ENCODE measurements at places on chromosomes 1 and 21.
A peak's percentile ranks its signal among the peaks of the same experiment; 100 is the strongest.

DNA sequence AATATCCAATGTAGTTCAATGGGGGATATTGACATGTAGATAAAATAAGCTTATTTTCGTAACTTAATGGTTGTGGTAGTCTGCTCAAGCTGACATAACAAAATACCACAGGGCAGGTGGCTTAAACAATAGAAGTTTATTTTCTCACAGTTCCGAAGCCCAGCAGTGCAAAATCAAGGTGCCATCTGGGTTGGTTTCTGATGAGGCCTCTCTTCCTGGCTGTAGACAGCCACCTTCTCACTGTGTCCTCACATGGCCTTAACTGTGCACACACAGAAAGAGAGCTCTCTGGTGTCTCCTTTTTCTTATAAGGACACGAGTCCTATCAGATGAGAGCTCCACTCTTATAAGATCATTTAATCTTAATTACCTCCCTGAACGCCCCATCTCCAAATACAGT lies 64.8 kb upstream of the IPO9 start:
- peaks cover 11% of the 10 kb centered on the region for H3K4me1 ChIP-seq
- no peaks in the 10 kb centered on the region for H3K27me3 ChIP-seq
- H3K4me3 ChIP-seq: no peak overlapping the region
- no peaks in the 10 kb centered on the region for H3K36me3 ChIP-seq
- H3K27ac ChIP-seq: no peak overlapping the region
- no peak for DNase-seq

- H3K4me3 ChIP-seq: no peak overlapping the region
- no peaks in the 10 kb centered on the region for H3K4me1 ChIP-seq
- H3K36me3 ChIP-seq: no peaks in the 10 kb centered on the region
- no peak for DNase-seq
- H3K27me3 ChIP-seq: no peaks in the 10 kb centered on the region
Measured at GRCh38 chr1:216248628-216249027, 174.6 kb downstream of the USH2A start.

GRCh38 chr1:53686091-53686964 lies 52.6 kb downstream of the GLIS1 start:
- H3K36me3 ChIP-seq: peaks cover 6% of the 10 kb centered on the region
- H3K4me1 ChIP-seq: peaks cover 73% of the 10 kb centered on the region
- H3K4me3 ChIP-seq: no peak overlapping the region
- peak overlapping the region; percentile 90 for H3K27ac ChIP-seq

DNA sequence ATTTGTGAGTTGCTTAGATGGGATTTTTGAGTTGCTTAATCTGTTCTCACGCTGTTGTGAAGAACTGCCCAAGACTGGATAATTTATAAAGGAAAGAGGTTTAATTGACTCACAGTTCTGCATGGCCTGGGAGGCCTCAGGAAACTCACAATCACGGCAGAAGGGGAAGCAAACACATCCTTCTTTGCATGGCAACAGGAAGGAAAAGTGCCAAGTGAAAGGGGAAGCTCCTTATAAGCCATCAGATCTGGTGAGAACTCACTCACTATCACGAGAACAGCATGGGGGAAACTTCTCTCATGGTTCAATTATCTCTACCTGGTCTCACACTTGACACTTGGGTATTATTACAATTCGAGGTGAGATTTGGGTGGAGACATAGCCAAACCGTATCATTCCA lies 10.3 kb downstream of the CLIC6 start:
- no peak overlapping the region for H3K27ac ChIP-seq
- DNase-seq: no peak
- no peak overlapping the region for H3K4me3 ChIP-seq
- no peaks in the 10 kb centered on the region for H3K4me1 ChIP-seq
- peaks cover 18% of the 10 kb centered on the region for H3K27me3 ChIP-seq

DNA sequence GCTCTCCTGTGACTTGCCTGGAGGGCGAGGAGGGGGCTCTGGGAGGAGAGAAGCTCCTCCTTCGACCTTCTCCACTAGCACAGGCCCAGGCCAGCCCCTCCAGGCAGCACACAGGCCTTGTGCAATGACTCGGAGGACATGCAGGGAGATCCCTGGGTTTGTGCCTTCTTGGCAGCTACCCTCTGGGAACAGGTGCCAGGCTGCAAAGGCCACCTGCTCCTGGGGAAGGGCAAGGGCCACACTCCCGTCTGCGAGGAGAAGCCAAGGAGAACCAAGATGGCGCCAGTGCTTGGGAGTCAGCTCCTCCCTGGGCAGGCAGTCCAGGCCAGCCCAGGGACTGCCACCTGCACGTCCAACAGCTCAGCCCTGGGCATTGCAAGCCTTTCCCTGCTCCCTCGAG lies 15.3 kb downstream of the CASZ1 start:
- peaks cover 90% of the 10 kb centered on the region for H3K27me3 ChIP-seq
- no peak for DNase-seq
- no peaks in the 10 kb centered on the region for H3K36me3 ChIP-seq

DNA sequence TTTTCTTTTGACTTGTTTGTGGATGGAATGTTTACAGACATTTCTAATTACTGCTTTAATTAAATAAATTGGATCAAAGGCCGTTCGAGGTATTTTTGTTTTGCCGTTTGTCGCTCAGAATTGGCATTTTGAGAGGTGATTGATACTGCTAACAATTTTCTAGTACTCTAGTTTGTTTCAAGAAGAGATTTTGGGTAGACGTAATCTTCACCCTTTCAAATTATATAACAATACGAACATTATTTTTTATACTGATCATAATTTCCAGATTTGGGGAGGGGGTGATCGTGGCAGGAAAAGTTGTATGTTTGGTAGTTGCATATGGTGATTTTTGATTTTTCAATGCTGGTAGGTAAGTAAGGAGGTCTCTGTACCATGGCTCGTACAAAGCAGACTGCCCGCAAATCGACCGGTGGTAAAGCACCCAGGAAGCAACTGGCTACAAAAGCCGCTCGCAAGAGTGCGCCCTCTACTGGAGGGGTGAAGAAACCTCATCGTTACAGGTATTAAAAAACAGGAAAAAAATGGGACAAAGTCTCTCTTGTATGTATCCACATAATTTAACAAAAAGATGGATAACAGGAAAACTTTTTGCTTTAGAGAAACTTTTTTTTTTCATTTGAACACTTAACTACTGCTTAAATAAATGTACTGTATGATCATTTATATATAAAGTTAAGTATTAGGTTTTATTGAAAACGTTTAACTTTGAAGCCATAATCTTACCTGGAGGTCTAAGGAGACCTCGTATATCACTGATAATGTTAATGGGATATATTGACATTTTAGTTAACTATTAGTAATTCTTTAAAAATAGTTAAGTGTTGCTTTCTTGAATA lies 1.7 kb downstream of the H3-3A start:
- peaks cover 6% of the 10 kb centered on the region for H3K36me3 ChIP-seq
- no peaks in the 10 kb centered on the region for H3K27me3 ChIP-seq
- no peaks in the 10 kb centered on the region for H3K4me1 ChIP-seq

GRCh38 chr1:27789540-27790041 lies 16.6 kb downstream of the STX12 start:
- H3K36me3 ChIP-seq: peaks cover 8% of the 10 kb centered on the region
- H3K4me3 ChIP-seq: no peak overlapping the region
- H3K27ac ChIP-seq: no peak overlapping the region
- H3K27me3 ChIP-seq: no peaks in the 10 kb centered on the region

- H3K36me3 ChIP-seq: no peaks in the 10 kb centered on the region
- peak overlapping the region; percentile 2 for H3K27ac ChIP-seq
- H3K4me1 ChIP-seq: peaks cover 20% of the 10 kb centered on the region
- H3K27me3 ChIP-seq: no peaks in the 10 kb centered on the region
- DNase-seq: no peak
- H3K4me3 ChIP-seq: no peak overlapping the region
Measured at GRCh38 chr1:226813671-226814591, 56.5 kb upstream of the PSEN2 start.

DNA sequence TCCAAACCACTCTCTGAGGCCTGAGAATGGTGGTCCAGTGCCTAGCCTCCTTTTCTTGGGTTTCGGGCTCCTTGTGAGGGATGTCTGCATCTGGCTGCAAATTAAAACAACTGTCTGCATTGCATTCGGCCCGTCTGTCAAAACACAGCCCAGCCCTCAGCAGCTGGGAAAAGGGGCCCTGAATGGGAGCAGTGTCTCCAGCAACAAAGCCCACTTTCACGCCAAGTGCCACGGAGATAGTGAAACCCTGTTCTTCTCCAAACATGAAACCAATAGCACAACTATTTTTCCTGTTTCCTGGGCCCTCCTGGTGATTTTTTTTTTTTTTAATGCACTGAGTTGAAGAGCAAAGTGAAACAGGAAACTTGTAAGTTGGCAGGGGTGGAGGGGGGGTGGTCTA lies 138.4 kb downstream of the PLXNA2 start:
- DNase-seq: no peak
- H3K4me1 ChIP-seq: peaks cover 14% of the 10 kb centered on the region

DNA sequence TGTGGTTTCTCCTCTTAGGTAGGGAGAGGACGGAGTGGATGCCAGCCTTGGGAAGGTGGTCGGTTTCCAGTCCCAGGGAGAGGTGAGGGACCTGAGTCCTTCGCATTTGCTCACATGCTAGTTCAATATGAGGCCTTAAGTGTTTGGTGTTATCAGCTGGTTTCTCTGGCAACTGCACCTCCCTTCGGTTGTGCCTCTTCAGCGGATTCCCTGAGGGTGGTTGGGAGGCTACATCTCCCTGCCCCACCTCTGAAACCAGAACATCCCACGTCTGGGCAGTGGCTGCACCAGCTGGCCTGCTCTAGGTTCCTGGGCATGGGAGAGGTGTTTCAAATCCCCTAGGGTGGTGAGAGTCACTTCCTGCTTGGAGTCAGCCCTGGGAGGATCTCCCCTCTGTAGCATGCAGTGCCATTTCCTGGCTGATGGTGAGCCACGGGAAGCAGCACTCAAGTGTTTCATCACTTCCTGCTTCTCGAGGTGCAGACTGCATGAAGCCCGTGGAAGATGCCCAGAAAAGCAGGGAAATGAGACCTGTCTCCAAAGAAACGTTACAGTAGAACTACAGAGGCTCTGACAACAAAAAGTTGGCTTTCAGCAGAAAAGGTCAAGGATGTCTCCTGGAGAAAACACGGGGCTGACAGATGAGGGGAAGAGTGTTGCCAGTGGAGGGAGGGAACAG lies 4.5 kb downstream of the TMEM125 start:
- peaks cover 33% of the 10 kb centered on the region for H3K27me3 ChIP-seq
- H3K4me1 ChIP-seq: peaks cover 8% of the 10 kb centered on the region
- peak; percentile 20 for DNase-seq
- peaks cover 7% of the 10 kb centered on the region for H3K36me3 ChIP-seq
- H3K27ac ChIP-seq: no peak overlapping the region

DNA sequence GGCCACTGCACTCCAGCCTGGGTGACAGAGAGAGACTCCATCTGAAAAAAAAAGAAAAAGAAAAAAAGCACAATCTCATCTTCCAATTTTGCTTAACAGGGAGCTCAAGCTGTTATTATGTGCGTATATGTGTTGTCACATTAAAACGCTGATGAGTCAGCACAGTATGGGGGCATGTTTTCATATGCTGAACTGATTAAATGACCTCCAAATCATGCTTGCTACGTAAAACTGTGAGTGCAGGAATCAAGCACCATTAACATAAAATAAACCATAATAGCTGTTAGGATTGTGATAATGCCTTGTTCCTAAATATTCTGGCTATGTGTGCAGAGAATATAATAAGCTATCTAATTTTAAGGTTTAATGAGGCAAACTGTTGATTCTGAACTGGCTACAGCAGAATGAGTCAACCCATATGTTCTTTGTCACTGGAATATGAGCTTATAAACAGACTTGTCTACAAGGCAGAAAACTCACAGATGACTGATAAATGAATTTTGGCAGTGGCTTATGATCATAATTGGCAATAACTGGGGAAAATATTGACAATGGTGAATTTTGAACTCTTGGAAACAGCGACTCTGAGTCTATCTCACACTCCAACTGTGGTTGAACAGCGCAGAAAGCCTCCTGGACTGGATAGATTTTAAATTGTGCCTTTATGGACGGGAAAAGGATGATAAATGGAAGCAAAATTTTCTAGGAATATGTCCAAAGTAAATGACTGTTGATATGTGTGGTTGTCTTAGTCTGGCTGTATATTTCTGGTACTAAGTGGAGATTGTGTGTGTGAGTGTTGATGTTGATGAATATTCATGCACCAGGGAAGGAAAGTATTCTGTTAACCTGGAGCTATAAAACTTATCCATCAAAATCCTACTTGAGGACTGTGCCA lies 75.5 kb downstream of the VCAM1 start:
- H3K4me1 ChIP-seq: peaks cover 2% of the 10 kb centered on the region
- no peaks in the 10 kb centered on the region for H3K36me3 ChIP-seq
- peak; percentile 61 for DNase-seq
- H3K4me3 ChIP-seq: no peak overlapping the region

DNA sequence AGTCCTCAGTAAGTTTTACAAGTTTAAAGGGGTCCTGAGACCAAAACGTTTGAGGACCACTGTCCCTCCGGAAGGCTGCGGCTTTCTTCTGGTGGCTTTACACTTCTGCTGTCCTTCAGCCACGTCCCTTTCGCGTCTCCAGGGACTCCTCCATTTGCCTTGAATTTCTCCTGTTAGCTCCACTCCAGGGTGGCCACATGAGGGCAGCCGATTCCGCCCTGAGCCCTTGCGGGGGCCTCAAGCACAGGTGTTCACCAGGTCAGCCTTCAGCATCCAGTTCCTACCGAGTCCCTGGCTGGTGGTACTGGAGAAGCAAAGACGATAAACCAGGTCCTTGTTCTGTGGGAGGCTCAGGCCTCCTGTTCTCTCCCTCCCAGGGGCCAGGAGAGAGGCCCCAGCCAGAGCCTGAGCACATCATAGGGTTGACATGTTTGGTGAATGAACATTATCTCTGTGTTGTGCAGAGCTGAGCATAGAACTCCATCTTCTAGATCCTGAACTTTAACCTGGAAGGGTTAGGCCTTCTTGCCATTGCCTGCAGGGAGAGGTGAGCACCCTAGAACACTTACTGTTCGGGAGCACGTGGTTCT lies 27.4 kb upstream of the COQ8A start:
- peak; percentile 18 for DNase-seq
- no peaks in the 10 kb centered on the region for H3K4me1 ChIP-seq
- H3K27me3 ChIP-seq: no peaks in the 10 kb centered on the region
- no peak overlapping the region for H3K27ac ChIP-seq
- peaks cover 7% of the 10 kb centered on the region for H3K36me3 ChIP-seq

- peak; percentile 10 for DNase-seq
- H3K27me3 ChIP-seq: no peaks in the 10 kb centered on the region
- H3K27ac ChIP-seq: no peak overlapping the region
- H3K4me3 ChIP-seq: no peak overlapping the region
- peaks cover 9% of the 10 kb centered on the region for H3K4me1 ChIP-seq
Measured at GRCh38 chr1:212430416-212430815, 2.3 kb upstream of the NENF start.

- H3K4me1 ChIP-seq: peaks cover 1% of the 10 kb centered on the region
- no peak overlapping the region for H3K4me3 ChIP-seq
- H3K36me3 ChIP-seq: no peaks in the 10 kb centered on the region
- H3K27me3 ChIP-seq: peaks cover 75% of the 10 kb centered on the region
- no peak for DNase-seq
Measured at GRCh38 chr21:42062236-42063022, 8.7 kb upstream of the UMODL1 start.

GRCh38 chr1:160419150-160419837 lies 18.9 kb downstream of the VANGL2 start:
- no peak for DNase-seq
- no peak overlapping the region for H3K4me3 ChIP-seq
- no peaks in the 10 kb centered on the region for H3K27me3 ChIP-seq
- H3K27ac ChIP-seq: no peak overlapping the region

Measured in mesenchymal stem cell (in vitro differentiated cells and primary cell).